Hair follicle dermal papilla cell (primary cell): ENCODE measurements at places on chromosomes 16 and 17. TPM values are rescaled to one million over a fixed set of nuclear protein-coding genes. Genes with fewer than 3 reads are reported as not detected.

Gene ABHD15
- total RNA-seq, result 9.6 and 10.8 TPM in 2 replicates

Gene CLEC18C
- total RNA-seq, result not detected in 2 replicates

Gene CA4
- total RNA-seq, result not detected in 2 replicates

Gene WSCD1
- total RNA-seq, result under 0.01 TPM in 1 of 2 replicates, not detected in the other

Gene CHST5
- total RNA-seq, result 0.49 TPM in 1 of 2 replicates, not detected in the other

Gene QRICH2
- total RNA-seq, result 1.8 and 3.9 TPM in 2 replicates

Gene GLIS2
- total RNA-seq, result 6.0 and 6.6 TPM in 2 replicates

Gene PPM1E
- total RNA-seq, result 0.49 and 0.97 TPM in 2 replicates

Gene ICAM2
- 0.73 and 1.5 TPM in 2 replicates for total RNA-seq

Gene KIF2B
- not detected in 2 replicates for total RNA-seq

Gene B3GNT9
- 74.3 and 86.0 TPM in 2 replicates for total RNA-seq

Gene DBNDD1
- total RNA-seq, result 1.1 and 1.8 TPM in 2 replicates

Gene AXIN2
- total RNA-seq, result 24.9 and 34.4 TPM in 2 replicates

Gene PRCD
- total RNA-seq, result 1.1 and 1.3 TPM in 2 replicates

Gene RDM1
- total RNA-seq, result not detected in 2 replicates

Gene ABCC11
- total RNA-seq, result under 0.01 TPM in 2 replicates

Gene GGT6
- not detected in 2 replicates for total RNA-seq

Gene GAS7
- total RNA-seq, result 32.1 and 48.0 TPM in 2 replicates

Gene AURKB
- 2.1 and 6.1 TPM in 2 replicates for total RNA-seq

Gene PERCC1
- total RNA-seq, result not detected in 2 replicates

Gene ZNF469
- 1.9 and 3.1 TPM in 2 replicates for total RNA-seq

Gene SLC38A10
- total RNA-seq, result 60.6 and 64.4 TPM in 2 replicates

Gene TBC1D10B
- total RNA-seq, result 45.1 and 47.4 TPM in 2 replicates

Gene CLEC3A
- total RNA-seq, result not detected in 2 replicates

Gene CTRB2
- total RNA-seq, result not detected in 2 replicates

Gene CDH11
- 887 and 998 TPM in 2 replicates for total RNA-seq

Gene KRT40
- not detected in 2 replicates for total RNA-seq

Gene KAT8
- 33.2 and 35.9 TPM in 2 replicates for total RNA-seq

Gene SPN
- not detected in 2 replicates for total RNA-seq

Gene ABCC12
- total RNA-seq, result 0.12 and 0.16 TPM in 2 replicates

Gene LITAF
- total RNA-seq, result 39.4 and 48.8 TPM in 2 replicates

Gene ZFP3
- total RNA-seq, result 2.7 and 3.1 TPM in 2 replicates

Gene NACA2
- not detected in 2 replicates for total RNA-seq

Gene SOX8
- total RNA-seq, result under 0.01 TPM in 1 of 2 replicates, not detected in the other

Gene HSPB9
- total RNA-seq, result not detected in 2 replicates

Gene PRAC2
- total RNA-seq, result not detected in 2 replicates

Gene LAT
- total RNA-seq, result 0.49 TPM in 2 replicates

Gene NPIPA8
- not detected in 2 replicates for total RNA-seq

Gene TBC1D3H
- not detected in 2 replicates for total RNA-seq

Gene DHX8
- total RNA-seq, result 48.0 and 53.2 TPM in 2 replicates

Gene PRR35
- total RNA-seq, result 0.32 TPM in 1 of 2 replicates, not detected in the other

Gene KRTAP4-6
- not detected in 2 replicates for total RNA-seq

Gene CAPNS2
- 1.6 and 1.8 TPM in 2 replicates for total RNA-seq

Gene NPIPA5
- 0.36 TPM in 1 of 2 replicates, not detected in the other for total RNA-seq
